ENCODE measurements at places on chromosomes 2 and 18.
A peak's percentile ranks its signal among the peaks of the same experiment; 100 is the strongest.

GRCh38 chr2:2031101-2031500, 286.8 kb upstream of the PXDN start:
- DNase-seq = no peak

- DNase-seq = peak; percentile 6
Observed at GRCh38 chr2:226969417-226970080, 133.7 kb downstream of the RHBDD1 start.

DNA sequence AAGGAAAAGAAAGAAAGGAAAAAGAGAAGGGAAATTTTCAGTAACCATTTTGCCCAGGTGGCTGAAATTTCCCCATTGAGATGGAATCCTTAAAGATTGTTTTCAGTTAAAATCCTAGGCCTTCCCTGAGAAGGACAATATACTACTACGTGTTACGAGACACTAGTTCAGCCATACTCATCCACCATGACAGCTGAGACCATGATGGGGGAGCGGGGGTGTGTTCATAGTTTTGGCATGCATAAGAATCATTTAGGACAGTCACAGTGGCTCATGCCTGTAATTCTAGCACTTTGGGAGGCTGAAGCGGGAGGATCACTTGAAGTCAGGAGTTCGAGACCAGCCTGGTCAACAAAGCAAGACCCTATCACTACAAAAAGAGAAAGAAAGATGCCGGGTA, 28.0 kb downstream of the PLA2R1 start:
- DNase-seq = no peak

DNA sequence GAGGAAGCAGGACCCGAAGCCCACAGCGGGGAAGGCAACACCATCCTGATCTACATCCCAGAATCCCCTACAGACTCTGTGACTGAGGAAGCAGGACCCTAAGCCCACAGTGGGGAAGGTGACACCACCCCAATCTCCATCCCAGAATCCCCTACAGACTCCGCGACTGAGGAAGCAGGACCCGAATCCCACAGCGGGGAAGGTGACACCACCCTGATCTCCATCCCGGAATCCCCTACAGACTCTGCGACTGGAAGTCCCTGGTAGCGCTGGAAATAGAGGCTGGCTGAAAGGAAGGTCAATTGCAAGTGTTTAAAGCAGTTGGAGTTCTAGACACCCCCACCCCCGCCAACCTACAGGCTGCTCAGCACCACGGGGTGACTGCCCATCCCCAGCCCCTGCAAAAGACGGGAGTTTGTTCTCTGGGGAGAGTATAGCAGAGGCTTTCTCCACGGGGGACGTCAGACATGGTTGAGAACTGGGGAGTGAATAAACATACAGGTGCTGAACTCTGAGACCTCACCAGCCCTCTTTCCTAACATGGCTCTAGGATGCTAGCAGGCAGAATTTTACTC, 21.0 kb downstream of the CIB4 start:
- DNase-seq = no peak

GRCh38 chr18:48877941-48878340, 72.8 kb downstream of the SMAD7 start:
- no peak for DNase-seq

DNA sequence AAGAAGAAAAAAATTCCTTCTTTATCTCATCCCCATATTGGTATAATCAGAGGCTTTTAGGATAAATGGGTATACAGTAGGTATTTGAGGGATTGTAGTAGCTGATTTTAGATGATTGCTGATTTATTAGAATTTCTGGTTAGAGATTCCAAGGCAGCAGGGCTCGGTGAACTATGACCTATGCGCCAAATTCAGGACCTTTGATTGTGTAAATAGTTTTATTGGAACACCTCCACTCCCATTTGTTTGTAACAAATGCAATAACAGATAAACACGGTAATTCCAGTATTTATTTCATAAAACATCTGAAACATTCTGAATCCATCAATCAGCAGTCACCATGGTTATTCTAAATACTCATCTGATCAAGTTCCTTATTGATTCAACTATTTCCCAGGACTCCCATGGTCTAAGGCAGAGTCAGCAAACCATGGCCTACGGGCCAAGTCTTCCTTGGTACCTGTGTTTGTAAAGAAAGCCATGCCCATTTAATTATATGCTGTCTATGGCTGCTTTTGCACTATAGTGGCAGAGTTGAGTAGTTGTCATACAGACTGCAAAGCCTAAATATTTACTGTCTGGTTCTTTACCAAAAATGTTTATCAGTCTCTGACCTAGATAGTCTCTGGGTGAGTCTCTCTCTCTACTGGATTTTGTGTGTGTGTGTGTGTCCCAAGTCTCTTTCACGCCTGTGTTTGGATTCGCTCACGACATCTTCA, 4.3 kb downstream of the MGAT5 start:
- no peak for DNase-seq

DNA sequence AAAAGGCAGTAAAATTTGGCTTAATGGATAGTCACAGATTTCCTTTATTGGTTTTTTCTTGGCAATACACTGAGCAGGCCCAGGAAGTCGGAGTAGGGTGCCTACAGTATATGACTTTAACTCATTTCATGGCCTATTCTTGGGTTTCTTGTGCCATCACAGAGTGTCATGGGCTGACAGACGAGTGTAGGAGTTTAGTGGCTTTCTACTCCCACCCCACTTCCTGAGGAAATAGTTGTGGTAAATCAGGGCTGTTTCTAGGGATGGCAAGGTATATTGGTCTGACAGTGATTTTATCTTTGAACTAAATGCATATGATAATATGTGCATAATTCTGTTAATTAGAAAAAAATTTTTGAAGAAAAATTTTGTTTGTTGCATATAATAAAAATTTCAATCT, 100.1 kb downstream of the PLCL1 start:
- no peak for DNase-seq

DNA sequence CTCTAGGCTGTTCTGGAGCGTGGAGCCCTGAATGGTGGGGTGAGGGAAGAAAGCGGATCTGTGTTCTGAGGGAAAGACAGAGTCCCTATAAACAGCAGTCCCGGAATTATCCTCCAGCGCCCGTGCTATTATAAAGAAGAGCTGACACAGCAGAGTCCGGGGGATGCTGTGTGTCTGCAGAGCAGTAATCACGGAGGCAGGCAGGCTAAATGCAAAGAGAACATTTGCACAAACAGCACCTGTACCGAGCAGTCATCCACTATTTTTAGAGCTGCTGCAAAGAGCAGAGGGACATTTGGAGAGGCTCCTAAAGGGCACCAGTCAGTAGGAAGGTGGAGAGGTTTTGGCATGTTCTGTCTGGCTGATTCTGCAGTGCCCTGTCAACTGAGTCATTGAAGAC, 293.8 kb upstream of the SLC14A2 start:
- no peak for DNase-seq

DNA sequence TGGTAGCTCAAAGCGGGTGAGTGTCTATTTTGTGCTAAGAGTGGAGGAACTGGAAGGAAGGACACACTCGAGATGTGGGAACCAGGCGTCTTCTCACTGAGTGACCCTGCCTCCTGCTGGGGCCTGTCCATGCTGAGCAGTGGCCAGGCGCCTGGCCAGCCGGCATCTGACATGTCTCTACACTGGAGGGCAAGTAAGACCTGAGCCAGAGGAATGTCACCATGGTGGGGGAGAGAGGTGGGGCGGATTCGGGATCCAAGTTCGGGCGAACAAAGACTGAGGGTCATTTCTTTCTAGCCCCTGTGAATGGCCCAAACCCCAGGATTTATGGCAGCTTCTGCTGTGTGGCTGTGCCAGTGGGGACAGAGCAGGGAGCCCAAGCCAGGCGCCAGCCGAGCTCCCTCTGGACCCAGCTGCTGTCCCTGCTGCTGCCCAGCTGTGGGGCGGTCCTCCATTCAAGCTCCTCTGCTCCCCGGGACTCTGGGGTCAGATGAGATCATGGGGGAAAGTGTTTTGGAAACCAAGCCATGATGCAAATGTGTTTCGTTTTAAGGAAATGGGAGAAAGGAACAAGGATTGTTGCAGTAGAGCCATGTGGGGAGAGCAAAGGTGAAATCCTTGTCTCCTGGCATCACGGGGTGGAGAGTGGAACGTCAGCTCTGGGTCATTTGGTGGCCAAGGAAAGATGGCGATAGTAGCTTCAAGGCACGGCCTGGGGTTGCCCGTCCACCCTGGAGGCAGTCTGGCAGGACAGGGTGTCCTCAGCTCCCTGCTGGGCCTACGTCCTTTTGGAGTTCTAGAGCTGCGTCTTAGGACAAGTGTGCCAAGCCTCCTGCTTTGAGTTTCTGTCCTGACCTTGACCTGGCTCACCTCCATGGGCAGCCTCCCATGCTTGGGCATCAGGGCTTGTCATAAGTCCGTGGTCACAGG, 8.1 kb downstream of the ACKR3 start:
- no peak for DNase-seq
